ENCODE measurements at places on chromosomes 13 and 19.

DNA sequence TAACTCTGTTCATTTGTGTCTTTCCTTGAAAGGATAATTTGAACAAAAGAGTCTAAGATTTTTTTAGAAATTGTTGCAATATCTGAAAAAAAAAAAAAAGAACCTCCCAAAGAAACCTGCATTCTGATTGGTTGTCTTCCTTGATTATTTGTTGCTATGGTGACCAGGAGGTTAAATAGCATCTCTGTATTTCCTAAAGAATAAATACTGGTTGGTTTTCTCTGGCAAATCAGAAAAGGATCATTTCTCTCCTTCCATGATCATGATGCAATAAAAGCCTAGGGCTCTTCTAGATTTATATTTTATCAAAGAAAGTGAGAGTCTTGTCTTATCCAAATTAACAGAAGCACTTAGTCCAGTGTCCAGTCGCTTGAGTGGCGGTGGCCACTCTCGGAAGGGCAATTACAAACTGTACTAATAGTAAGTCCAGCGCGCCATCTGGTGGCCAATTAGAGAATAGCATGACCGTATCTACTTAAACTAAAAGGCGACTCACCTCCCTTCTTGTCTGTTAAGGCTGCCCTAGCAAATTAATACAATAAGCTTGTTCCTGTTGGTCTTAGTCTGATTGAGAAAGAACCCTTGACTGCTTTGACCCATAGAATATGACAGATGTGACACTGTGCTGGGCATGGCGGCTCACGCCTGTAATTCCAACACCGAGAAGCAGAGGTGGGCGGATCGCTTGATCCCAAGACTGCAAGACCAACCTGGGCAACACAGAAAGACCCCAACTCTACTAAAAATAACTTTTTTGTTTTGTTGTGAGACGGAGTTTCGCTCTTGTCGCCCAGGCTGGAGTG lies 47.0 kb upstream of the PNMA8B start:
- DNase-seq = peak; percentile 84

DNA sequence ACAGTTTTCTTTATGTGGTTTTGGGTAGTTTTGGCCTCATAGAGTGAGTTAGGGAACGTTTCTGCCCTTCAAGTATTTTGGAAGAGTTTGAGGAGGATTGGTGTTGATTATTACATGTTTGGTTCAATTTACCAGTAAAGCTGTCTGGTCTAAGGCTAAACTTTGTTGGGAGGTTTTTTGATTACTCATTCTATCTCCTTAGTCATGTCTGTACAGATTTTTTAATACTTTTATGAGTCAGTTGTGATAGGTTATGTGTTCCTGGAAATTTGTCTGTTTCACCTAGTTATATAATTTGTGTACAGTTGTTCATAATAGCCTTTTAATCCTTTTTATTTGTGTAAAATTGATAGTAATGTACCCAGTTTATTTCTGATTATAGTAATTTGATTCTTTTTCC lies 20.4 kb downstream of the RNF17 start:
- no peak for DNase-seq

GRCh38 chr19:14798760-14799159 lies 20.4 kb upstream of the ADGRE2 start:
- DNase-seq = no peak

GRCh38 chr13:31207661-31208552 lies 8.1 kb downstream of the B3GLCT start:
- no peak for DNase-seq

DNA sequence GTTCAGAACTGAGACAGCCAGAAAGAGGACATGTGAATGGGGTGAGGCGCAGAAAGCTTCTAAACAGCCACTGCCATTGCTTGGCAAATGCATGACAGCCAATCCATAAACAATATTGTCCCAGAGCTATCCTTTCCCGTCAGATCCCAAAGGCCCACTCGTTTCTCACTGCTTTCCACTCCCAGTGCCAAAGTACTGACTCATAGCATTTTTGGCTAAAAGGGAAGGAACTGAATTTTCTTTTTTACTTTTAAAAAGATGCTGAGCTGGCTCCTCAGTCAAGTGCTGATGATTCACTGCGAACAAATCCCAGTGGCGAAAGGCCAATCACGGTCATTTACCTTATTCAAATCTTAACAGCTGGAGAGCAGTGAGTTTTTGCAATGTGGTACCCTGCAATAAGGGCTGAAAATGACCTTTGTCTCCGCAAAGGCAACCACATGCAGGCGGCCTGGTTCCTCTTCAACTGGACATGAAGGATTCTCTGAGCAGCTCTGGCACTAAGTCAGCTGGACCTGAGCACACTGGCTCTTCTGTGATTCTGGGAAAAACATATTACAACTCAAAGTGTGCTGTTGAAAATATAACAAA lies 151.7 kb downstream of the DCLK1 start:
- DNase-seq = no peak

GRCh38 chr19:9060564-9061340 lies 26.1 kb upstream of the OR1M1 start:
- no peak for DNase-seq

DNA sequence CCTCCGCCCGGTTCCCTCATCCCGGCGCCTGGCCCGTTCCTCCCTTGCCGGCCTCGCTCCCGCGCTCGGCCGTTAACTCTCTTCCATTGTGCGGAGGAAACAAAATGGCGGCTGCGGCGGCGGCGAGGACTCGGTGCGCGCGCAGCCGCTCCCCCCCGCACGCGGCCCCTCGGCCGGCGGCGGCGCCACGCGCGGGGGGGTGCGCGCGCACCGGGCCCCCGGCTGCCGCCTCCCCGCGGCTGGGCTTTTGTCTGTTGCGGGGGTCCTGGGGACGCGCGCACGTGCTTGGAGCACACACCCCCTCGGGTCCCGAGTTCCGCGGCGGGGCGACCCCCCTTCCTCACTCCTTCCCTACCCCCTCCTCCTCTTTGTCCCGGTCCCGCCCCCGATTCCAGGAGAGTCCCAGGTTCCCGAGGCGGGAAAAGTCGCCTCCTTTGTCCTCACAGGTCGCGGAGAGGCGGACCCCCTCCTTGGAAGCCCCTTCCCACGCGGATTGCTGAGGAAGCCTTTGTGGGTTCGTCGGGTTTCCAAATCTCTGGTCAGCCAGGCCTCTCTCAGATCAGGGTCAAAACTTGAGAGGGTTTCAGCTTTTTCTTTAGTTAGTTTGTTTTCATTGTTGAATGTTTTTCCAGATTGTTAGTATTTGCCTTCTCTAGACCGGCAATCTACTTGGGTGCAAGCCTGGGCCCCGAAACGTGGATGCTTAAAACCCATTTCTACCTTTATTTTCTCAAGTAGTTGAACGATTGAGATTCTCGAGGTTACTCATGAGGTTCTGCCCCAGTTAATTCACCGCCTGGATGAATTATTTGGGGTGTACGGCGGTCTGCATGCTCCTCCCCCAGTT lies 687 bp downstream of the ILF3 start:
- DNase-seq = peak; percentile 73

GRCh38 chr13:109971456-109972090 lies 185.2 kb upstream of the IRS2 start:
- no peak for DNase-seq

- no peak for DNase-seq
Measured at GRCh38 chr13:44904967-44905366, 84.3 kb downstream of the NUFIP1 start.

DNA sequence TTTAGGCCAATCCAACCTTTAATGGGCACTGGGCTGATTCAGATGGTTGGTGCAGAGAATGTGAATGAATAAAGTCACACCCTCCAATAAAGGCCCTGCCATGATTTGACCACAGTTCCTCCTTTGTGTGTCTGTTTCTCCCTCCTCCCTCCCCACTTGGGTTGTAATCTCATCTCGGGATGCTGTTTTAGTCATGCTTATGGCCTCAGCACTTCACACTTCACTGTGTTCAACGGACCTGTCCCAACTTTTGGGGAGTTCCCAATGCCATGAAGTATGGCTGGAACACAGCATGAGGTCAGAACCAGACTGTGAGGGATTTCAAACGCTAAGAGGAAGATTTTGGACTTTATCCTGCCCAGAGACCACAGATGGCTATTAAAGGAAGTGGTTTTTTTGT lies 5.6 kb upstream of the RAB8A start:
- no peak for DNase-seq

- no peak for DNase-seq
Measured at GRCh38 chr13:113970810-113971470, 2.9 kb downstream of the C13orf46 start.

- DNase-seq = no peak
Measured at GRCh38 chr13:73938372-73939070, 195.7 kb downstream of the KLF12 start.

DNA sequence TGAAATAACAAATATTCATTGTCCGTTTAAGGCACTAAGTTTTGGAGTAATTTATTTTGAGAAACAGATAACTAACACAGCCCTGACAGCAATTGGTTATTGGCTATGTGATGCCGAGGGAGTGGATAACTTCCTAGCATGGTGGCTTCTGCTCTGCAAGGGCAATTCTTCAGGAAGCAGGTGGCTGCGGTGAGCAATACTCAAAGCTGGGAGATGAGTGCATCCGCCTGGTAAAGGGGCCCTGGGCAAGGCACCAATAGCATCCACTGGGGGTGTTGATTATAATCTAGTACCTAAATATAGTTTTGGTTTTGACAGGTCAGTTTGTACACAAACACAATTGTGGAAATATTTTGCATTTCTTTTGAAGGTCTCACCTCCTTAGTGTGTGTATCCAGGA lies 41.0 kb downstream of the CCDC70 start:
- no peak for DNase-seq

- DNase-seq = no peak
Measured at GRCh38 chr13:96490496-96490989, 400.6 kb downstream of the HS6ST3 start.

DNA sequence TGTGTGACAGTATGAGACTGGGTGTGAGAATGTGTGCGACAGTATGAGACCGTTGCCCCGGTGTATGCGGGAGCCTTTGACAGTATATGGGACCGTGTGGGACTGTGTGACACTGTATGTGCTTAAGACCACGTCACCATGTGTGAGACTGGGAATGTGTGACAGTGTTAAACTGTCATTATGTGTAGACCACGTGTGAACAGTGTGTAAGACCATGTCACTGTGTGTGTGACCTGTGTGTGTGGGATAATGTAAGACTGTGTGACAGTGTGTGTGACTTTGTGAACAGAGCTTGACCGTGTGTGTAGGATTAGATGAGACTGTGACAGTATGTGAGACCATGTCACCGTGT lies 549 bp downstream of the ZNF583 start:
- no peak for DNase-seq

- no peak for DNase-seq
Measured at GRCh38 chr13:60047918-60048317, 115.8 kb downstream of the DIAPH3 start.

- no peak for DNase-seq
Measured at GRCh38 chr13:28778308-28779215, 41.6 kb upstream of the MTUS2 start.
